ENCODE measurements at places on chromosomes 7 and 10.

GRCh38 chr7:33423646-33424020 is 294.3 kb downstream of the BBS9 start:
- no peak for DNase-seq

GRCh38 chr10:62779487-62780248 is 24.9 kb upstream of the ADO start:
- DNase-seq, result no peak

DNA sequence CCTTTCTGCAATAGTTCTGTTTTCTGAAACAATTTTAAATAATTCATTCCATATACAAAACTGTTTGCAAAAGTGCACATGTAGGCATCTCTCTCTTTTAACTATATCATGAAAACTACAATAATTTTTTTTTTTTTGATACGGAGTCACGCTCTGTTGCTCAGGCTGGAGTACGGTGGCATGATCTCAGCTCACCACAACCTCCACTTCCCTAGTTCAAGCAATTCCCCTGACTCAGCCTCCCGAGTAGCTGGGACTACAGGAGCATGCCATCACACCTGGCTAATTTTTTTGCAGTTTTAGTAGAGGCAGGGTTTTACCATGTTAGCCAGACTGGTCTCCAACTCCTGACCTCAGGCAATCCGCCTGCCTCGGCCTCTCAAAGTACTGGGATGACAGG is 44.0 kb upstream of the SEMA3A start:
- no peak for DNase-seq

DNA sequence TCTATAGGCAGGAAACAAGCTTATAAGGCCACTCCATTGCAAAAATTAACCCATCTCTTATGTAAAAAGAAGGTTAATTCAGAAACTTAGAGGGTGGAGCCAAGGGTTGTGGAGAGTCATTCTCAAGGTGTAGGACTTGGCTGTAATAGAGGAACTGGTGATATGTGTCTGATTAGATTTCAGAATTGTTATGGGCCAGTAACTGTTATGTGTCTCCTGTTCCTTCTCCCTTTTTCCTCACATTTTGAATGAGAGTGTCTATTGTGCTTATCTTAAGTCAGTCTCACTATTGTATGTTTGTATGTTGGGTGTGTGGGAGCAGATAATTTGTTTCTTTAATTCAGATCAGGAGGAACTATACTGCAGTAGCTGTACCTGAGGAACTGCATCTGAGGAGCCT is 49.1 kb downstream of the AHCYL2 start:
- no peak for DNase-seq

- no peak for DNase-seq
Measured at GRCh38 chr7:1314908-1315450, 82.3 kb downstream of the UNCX start.

DNA sequence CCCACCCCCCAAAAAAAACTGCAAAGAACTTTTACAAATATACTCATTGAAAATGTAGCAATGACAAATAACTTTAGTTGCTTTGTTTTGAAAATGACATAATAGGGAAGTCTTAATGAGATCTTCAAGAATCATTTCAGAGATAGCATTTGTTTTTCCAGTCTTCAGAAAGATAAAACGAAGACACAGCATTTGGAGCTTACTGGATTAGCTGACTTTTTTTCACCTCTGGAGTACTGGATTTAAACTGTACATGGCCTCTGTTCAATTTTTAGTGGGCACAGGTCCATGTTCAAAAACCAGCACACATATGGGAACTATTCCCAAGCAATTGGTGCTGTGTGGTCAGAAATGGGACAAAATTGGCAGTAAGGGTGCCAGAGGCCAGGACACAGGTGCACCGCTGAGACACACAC is 3.9 kb downstream of the RAB11FIP2 start:
- DNase-seq, result no peak

DNA sequence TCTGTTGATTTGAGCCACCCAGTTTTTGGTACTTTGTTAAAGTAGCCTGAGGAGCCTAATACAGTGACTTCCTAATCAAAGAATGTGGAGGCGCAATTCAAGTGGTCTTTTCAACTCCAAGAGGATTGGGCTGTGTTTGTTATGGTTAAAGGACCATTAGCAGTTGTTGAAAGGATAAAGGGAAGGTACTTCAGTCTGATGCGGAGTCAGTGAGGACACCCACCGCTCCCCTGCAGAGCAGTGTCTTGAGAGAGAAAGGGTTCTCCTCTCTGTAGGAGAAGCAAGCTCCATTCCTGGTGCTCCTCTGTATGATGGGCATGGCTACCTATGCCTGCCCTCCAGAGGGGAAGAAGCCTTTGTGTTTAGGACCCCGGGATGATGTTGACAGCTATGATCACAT is 590.6 kb upstream of the C7orf33 start:
- DNase-seq, result no peak

DNA sequence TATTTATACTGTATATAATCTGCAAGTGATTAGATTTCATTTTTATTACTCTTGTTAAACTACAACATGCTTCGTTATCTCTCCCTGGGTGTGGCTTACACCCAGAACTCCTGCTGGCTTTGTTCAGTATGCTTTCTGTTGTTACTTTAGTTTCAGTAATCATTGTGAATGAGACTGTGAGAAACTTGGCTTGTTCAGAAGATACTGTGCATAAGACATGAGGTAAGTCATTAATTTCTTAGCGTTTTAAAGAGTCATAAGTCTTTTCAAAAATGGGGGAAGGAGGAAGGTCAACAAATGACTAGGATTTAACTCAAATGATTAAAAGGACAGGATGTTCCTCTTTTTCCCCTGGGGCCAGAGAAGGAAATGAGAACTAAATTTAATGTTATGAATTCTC is 11.6 kb upstream of the ADD3 start:
- DNase-seq, result no peak

DNA sequence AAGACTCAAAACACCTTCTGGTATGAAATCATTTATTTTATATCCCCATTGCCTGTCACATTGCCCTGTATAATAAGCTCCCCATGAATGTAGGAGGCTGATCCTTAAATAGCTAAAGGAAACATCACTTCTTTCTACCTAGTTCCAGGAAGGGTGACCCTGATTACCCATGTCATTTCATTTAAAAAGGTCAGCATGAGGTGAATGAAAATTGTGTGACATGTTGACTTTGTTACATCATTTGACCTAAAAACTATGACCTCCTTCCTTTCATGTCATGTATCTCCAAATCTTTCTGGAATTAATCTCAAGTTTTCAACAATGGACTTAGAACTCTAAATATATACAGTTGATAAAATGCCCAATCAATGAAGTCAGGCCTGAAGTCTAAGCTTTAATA is 161.5 kb downstream of the AHR start:
- DNase-seq, result no peak

DNA sequence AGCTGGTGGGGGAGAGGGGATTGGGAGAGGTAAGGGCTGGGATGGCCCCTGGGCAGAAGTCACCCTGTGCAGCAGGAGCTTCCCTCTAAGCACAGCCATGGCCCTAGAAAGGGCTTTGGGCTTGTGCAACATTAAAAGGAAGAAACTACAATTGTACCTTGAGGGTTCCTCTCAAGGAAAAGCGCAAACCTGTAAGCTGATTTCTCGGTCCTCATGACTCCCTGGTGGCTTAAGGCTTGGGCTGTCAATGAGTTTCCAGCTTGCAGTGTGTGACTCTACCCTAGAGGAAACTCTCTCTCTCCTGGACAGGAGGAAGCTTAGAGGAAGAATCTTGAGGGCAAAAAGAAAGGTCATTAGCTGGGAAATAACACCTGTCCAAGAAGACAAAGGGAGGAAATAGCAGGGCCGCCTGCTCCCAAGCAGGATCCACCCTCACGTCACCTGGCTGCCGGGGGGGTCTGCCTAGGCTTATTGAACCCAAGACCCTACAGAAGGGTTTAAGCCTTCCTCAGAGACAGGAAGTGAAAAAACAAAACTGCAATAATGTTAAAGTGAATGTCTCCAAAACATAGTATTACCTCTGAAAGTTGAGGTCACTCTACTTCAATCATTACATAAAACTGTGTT is 112.5 kb downstream of the WDR11 start:
- no peak for DNase-seq
